ENCODE measurements at places on chromosomes 13 and 19. TPM values are rescaled to one million over a fixed set of nuclear protein-coding genes. Genes with fewer than 3 reads are reported as not detected.

Gene IPO5
- 147 TPM for total RNA-seq

Gene PRR36
- not detected for total RNA-seq

Gene CIC
- total RNA-seq, result 31.3 TPM

Gene OR10H5
- not detected for total RNA-seq

Gene C1QTNF9B
- total RNA-seq, result not detected

Gene NLRP9
- total RNA-seq, result not detected

Measured in sigmoid colon (tissue), 7 donors.